ENCODE measurements at places on chromosomes 7 and 10. TPM values are rescaled to one million over a fixed set of nuclear protein-coding genes. Genes with fewer than 3 reads are reported as not detected.

Gene ATP6V1F
- total RNA-seq = 113 TPM

Gene TBX20
- total RNA-seq = not detected

Gene ANKRD61
- total RNA-seq = 0.33 TPM

Gene STOX1
- 0.29 TPM for total RNA-seq

Gene NRCAM
- 0.14 TPM for total RNA-seq

Gene FAM25G
- not detected for total RNA-seq

Gene CFAP43
- total RNA-seq = 0.19 TPM

Gene LIPJ
- total RNA-seq = not detected

DNA sequence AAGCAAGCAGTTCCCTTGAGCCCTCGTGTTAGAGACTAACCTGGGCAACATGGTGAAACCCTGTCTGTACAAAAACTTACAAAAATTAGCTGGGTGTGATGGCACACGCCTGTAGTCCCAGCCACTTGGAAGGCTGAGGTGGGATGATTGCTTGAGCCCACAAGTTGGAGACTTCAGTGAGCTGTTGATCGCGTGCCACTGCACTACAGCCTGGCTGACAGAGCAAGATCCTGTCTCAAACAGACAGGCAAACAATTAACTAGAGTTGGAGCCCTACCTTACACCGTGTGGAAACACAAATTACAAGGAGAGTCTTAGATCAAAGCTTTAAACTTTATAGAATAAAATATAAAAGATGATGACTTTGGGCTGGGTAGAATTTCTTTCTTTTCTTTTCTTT is 219.5 kb downstream of the CUX1 start:
- DNase-seq = no peak

- DNase-seq = no peak
Observed at GRCh38 chr7:44158096-44158872, 17.2 kb upstream of the MYL7 start.

- DNase-seq = no peak
Observed at GRCh38 chr10:35691522-35692236, 49.6 kb upstream of the FZD8 start.

DNA sequence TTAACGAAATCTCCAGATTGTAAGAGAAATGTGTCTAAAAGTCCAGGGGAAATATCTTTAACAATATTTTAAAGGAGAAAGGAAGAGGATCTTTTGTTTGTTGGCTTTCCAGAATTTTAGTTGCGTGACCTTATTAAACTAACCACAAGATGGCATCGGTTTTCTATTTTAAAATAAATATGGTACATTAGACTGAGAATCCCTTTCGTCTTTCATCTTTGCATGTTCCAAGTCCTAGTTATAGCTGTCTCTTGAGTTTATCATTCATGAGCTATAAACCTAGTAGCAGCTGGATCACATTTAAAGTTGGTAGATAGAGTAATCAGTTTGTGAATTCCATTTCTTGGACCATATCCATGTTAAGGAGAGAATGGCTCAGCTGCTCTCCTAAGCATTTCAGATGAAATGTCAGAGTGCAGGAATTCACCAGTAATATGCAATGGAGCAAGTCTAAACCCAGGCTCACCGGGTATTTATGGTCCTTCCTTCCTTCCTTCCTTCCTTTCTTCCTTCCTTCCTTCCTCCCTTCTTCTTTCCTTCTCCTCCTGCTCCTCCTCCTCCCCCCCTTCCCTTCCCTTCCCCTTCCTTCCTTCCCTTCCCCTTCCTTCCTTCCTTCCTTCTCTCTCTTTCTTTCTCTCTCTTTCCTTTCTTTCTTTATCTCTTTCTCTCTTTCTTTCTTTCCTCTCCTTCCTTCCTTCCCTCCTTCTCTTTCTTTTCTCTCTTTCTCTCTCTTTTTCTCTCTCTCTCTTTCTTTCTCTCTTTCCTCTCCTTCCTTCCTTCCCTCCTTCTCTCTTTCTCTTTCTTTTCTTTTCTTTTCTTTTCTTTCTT is 57.8 kb upstream of the RAB18 start:
- DNase-seq = no peak

DNA sequence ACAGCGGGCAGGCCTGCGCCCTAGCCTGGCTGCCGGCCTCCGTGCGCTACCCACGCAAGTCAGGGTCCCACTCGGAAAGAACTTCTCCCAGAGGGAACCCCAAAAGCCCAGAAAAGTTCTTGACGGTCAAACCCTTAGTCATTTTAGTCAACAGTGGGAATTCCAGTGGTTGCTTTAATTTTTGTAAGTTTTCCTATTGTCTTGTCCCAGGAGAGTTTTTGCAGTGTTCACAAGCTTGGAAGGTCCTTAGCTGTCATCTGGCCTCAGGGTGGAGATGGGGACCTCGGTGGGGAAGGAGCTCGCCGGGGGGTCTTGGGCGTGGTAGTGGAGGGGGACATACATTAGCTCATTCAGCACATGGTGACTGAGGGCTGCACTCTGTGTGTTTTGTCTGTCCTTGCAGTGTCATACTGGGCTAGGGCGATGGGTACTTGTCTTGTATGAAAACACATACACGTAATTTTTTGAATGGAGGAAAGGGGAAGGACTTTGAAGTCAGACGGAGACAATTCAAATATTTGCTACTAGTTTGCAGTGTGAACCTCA is 736 bp downstream of the MINDY4 start:
- DNase-seq = peak; percentile 36

- no peak for DNase-seq
Observed at GRCh38 chr7:85469446-85470010, 282.7 kb upstream of the SEMA3D start.

DNA sequence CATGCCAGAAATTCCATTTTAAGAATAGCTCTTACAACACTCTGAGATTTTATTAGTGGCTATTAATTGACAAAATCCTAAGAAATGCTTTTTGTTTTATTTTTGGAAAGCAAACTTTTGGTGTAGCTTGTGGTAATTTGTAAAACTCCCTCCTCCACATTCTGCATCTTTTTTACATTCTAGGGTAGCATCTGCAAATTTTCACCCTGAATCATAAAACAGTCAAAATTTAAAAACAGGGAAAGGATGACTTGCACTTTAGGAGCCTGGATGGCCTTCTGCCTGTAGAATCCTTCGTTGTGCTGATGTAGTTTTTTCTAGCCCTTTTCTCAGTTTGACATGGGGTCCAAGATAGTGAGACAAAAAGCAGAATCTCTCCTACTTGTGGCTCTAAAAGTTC is 316.1 kb downstream of the ADRA2A start:
- no peak for DNase-seq

- DNase-seq = no peak
Observed at GRCh38 chr7:80942261-80943041, 23.6 kb upstream of the SEMA3C start.

DNA sequence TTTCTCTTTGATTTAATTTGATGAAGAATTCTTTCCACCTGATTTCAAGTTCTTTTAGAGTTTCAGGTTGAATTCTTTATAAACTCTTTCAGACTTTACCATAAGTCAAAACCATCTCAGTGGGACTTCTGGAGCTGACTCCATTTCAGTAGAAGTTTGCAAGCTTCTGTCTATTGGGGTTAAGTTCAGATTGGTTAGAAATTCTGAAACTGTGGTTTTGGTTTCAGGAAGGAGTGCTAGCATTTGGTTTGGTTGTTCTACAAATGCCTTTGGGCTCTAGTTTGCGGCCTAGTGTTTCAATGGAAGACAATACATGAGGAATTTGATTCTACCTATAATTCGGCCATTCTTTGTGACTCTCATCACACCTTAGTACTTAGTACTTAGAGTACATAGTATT is 176.8 kb upstream of the RHOBTB1 start:
- no peak for DNase-seq

DNA sequence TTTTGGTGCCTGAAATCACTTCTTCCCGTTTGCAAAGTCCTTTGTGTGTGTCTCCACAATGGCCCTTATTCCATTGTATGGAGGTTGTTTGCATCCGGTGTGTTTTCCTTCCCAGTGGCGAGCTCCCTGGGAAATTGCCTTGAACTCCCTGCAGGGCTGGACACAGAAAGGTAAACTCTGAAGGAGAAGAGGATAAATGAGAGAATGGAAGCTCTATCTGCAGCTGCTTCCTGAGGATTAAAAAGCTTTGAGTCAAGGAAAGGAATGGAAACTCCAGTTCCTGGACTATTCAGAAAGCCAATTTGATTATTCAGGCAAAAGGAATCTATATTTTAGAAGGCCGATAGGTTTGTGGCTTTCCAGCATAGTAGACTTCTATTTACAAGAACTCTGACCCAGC is 4.4 kb upstream of the GRK5 start:
- DNase-seq = no peak

DNA sequence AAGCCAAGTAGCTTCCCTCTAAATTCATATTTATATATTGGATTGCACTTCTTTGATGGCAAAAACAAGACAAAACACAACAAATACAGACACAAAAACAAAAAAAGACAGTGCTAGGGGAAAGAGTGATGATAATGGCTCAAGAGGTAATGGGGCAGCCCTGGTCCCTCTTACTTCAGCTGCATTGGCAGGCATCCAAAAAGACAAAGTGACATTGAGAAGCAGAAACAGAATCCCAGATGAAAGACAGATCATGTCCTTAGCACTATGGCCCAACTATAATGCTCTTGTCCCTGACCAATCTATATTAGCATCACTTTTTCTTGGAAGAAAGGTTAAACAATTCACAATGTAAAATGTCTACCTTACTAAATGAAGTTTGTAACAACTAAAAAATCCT is 76.2 kb downstream of the GPR85 start:
- DNase-seq = no peak

- no peak for DNase-seq
Observed at GRCh38 chr7:149238051-149238450, 1.4 kb upstream of the ZNF212 start.

- DNase-seq = no peak
Observed at GRCh38 chr7:30684351-30684750, 2.1 kb upstream of the CRHR2 start.

GRCh38 chr10:102626026-102626685 is 18.1 kb upstream of the TRIM8 start:
- DNase-seq = no peak

GRCh38 chr7:93148144-93148543 is at the start of gene SAMD9L:
SAMD9L (minus strand) TSS chr7:93148385; CDS start chr7:93135971, 12,414 bp downstream.
- DNase-seq = no peak

DNA sequence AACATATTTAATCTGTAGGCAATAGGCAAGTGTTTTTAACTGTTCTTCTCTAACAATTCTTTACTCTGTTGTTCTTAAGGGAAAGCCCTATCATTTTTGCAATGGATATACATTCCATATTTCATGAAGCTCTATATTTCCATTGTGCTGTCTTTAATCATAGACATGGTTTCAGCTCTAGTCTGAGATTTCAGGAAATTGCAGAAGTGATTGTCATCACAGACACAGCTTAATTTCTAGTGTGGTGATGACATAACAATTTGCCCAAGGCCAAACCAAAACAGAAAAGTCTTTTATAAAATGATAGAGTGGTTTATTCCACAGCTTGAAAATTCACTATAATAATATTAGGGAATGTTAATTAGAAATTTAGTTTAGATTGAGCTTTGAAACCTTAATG is 494.1 kb upstream of the SEMA3A start:
- no peak for DNase-seq

GRCh38 chr7:468681-469562 is 50.7 kb downstream of the PDGFA start:
- peak; percentile 40 for DNase-seq

DNA sequence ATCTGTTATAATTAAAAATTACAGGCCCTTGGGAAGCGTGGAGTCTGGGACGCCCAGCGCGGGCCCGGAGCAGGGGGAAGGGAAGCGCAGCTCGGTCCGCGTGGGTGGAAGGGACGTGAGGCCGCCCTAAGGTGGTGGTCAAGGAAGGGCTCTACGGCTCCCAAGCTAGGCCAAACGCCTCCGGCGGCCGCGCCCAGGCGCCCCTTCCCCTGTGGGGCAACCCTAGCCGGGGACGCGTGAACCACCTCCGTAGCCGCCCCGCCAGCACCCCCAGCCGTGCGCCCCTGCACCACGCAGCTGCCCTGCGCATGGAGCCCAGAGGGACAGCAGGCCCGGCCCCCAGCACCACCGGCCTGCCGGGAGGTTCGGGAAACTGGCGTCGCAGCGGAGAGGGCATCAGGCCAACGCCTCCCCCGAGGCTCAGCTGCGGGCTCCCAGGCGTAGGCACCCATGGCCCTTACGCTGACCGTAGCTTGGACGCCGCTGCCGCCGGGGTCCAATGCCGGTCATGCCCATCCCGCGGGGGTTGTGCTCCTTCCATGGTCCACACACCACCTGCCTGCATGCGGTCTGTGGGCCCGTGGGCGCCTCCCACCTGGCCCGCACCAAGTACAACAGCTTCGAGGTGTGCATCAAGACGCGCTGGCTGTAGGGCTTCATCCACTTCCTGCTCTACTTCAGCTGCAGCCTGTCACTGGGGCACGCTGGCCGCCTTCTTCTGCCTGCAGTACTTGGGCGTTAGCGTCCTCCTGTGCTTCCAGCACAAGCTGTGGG is 166.7 kb downstream of the SEPTIN7 start:
- no peak for DNase-seq

GRCh38 chr10:4460267-4460666 is 365.7 kb upstream of the AKR1E2 start:
- no peak for DNase-seq

- DNase-seq = no peak
Observed at GRCh38 chr10:34190580-34190979, 624.5 kb downstream of the PARD3 start.
